Effector memory CD4-positive, alpha-beta T cell (primary cell): ENCODE measurements at places on chromosomes 3 and 15.
A peak's percentile ranks its signal among the peaks of the same experiment; 100 is the strongest.

DNA sequence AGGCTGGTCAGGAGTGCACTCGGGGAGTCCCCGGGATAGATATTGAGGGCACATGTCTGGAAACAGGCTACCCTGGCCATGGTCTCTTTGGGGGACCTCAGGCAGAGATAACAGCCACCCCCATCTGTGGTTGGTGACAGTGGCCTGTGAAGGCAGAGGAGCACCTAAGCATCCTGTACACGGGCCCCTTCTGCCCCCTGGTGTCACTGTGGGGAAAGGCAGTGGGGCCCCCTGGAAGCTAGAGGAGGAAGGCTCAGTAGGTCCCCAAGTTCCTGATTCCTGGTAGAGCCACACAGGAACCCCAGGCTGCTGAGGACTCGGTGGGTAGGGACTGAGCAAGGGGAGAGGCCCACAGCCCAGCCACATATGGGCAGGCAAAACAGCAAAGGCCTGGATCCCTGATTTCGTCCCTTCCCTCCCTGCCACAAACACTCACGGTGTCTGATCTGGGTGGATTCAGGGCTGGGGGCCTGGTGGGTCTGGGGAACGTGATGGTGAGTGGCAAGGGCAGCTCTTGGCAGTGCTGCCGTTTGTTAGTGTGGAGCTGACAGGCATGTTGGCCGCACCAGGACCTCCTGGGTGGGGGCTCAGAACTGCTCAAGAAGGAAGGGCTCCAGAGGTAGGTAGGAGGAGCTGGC, 14.1 kb upstream of the CXCR6 start:
- peak; percentile 37 for DNase-seq

GRCh38 chr15:63238796-63239195, 38.6 kb upstream of the APH1B start:
- DNase-seq, result no peak

- no peak for DNase-seq
Observed at GRCh38 chr3:99842826-99843589, 25.3 kb downstream of the CMSS1 start.

DNA sequence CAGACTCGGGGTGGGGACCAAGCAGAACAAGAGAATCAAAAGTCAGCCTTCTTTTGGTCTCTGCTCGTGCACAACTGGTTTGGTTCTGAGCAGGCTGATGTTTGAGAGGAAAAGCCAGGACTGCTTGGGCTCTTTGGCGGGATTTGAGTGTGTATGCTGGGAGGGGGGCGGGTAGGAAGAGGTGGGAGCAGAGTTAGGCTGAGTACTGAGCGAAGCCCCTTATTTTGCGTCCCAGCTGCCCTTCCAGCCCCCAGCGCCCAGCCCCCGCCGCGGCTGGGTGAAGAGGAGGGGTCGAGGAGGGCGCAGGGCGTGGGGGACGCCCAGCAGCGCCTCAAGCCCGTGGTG, 153.5 kb upstream of the GOLIM4 start:
- no peak for DNase-seq

DNA sequence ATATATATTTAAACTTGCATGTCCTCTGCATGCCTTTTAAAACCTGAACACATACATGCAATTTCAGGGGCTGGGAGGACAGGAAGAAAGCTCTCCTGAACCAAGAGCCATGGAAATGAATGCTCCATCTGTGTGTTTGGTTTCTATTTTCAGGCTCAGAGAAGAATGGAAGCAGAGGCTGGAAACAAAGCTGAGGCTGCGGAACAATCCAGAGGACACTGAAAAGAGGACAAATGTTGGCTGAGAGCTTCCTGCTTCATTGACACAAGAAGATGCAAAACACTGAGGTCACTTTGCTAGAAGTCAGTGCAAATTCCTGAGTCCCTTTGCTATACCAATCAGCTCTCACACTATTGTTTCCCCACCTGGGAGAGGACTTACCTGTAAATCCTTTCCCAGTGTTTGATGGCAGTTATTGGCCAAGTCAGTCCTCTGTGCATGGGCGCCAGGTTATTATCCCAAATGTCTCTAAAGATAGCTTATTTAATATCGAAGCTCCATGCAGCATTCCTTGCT, 12.7 kb downstream of the FAM240A start:
- no peak for DNase-seq

- DNase-seq, result no peak
Observed at GRCh38 chr3:32186097-32186496, 52.4 kb upstream of the CMTM8 start.

- no peak for DNase-seq
Observed at GRCh38 chr3:95721938-95722337, 1092.5 kb upstream of the EPHA6 start.
